ENCODE measurements at places on chromosomes 16 and 17. TPM values are rescaled to one million over a fixed set of nuclear protein-coding genes. Genes with fewer than 3 reads are reported as not detected.

- peak; percentile 25 for DNase-seq
These were observed 152.2 kb upstream of the TBX2 start for GRCh38 chr17:61247439-61247838.

DNA sequence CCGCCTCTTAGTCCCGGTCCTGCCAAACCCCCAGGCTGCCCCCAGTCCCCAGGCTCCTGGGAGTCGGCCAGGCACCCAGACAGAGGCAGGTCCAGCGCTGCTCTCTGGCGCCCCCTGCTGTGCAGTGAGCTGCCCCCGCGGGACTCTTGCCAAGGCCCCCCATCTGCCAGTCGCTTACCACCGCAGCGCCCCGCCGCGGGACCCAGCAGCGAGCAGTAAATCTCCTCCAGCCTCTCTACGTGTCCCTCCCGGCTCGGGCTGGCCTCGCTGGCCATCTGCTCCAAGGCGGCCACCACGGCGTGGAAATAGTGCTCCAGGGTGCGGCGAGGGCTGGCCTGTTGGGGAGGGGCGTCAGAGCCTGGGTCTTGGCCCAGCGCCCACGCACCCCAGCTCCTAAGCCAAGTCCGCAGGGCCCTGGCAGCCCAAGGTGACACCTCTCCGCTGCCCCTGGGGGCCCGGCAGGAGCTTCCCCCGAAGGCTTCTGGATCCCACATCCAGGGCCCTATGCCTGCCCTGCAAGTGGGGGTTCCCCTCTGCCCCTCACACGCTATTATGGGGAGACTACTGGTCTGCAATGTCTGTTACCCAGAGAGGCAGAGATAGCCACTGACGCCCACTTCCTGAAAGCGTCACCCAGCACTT, 33.7 kb upstream of the MFSD6L start:
- no peak for DNase-seq

GRCh38 chr16:17125671-17126070, 345.1 kb downstream of the XYLT1 start:
- DNase-seq = no peak

DNA sequence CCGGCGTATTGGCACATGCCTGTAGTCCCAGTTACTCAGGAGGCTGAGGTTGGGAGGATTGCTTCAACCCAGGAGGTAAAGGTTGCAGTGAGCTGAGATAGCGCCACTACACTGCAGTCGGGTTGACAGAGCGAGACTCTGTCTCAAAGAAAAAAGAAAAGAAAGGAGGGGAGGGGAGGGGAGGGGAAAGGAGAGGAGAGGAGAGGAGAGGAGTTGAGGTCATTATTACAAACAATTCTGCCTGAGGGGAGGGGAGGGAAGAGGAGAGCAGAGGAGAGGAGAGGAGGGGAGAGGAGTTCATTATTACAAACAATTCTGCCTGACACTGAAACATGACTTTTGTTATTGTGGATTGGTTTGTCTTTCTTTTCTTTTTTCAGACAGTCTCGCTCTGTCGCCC, 19.8 kb upstream of the ABCA5 start:
- DNase-seq = no peak

DNA sequence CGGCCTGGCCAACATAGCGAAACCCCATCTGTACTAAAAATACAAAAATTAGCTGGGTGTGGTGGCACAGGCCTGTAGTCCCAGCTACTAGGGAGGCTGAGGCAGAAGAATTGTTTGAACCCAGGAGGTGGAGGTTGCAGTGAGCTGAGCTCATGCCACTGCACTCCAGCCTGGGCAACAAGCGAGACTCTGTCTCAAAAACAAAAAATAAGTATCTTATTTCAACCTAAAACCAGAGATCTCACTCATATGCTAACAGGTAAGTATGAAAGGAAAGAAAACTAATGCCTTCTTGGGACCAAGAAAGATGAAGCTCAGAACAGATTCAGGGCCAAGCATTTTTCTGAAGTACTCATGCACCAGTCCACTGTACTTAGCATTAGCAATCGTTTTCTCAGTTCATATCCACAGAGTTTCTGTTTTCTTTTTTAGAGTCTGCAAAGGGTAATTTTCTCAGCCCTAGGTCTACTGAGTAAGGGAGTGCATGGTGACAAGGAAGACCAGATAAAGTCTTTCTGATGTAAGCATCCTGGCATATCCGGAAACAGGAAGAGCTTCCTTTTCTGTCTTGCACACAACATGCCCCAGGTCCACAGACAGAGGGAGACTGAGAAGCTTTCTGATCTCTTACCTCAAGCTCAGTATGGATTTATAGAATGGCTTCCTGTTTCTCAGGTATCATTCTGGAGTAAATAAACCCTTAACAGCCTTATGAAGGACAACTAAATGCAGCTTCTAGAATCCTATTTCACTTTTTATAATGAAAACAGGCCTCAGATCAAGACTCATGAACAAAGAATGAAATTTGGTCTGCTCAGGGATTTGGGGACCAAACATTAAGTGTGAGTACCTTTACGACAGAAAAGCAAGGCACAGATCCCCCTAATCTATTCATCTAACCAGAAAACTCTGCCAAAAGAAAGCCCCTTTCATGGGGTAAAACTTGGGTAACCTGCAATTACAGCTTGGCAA, 38.7 kb upstream of the FOXJ1 start:
- DNase-seq = no peak

- no peak for DNase-seq
These were observed 107.7 kb downstream of the SEC14L1 start for GRCh38 chr17:77248216-77249114.

GRCh38 chr16:59688006-59688405, 953.9 kb upstream of the GOT2 start:
- no peak for DNase-seq

GRCh38 chr16:65958086-65958485, 408.4 kb upstream of the CDH5 start:
- DNase-seq = no peak

DNA sequence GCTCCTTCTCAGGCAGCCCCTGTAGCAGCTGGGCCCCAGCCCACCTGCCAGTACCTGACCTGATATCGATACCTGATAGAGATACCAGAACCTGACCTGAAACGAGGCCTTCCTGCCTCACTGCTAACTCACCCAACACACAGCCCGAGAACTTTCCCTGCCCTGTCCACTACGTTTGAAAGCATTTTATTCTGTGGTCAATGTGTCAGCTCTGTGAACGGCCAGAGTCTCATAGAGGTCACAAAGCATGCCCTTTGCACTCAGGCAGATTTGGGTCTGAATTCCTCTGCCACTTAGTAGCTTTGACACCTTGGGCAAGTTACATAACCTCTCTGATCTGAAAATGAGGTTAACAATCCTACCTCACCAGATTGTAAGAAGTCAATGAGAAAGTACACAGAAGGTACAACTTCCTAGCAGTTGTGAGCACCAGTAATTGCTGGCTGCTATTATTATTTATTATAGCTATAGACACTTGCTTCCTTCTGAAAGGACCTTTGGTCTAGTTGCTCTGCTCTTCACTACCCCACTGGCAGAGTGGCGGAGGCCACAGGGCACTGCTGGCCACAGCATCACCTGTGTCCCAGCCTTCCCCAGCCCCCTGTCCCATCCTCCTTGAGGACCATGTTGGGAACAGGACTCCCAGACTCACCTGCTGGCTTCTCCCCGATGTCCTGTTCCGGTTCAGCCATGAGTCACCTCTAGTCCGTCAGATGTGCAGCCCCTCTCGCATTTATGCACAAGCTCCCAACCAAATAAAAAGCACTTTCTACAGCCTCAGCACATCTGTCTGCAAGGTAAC, 895 bp downstream of the ANKRD40CL start:
- DNase-seq = no peak

GRCh38 chr16:54454616-54455015, 168.0 kb upstream of the IRX3 start:
- DNase-seq = no peak

GRCh38 chr17:8188263-8188839, 1.6 kb downstream of the BORCS6 start:
- peak; percentile 27 for DNase-seq

GRCh38 chr16:81830845-81831540, 51.9 kb downstream of the PLCG2 start:
- DNase-seq = no peak

DNA sequence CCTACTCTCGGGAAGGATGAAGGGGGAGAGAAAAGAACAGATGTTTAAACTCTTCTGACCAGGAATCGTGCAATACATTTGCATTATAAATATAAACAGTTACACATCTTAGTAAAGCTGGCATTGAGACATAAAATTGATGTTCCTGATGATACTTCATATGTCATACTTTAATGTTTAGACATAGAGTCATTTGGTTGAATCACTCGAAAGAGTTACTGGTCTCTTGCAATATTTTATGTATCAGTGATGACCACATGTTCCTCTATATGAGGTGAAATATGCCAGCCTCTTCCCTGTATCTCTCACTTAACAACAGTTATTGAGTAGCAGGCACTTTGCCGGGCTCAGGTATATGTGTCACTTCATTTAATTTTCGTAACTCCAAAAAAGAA, 49.7 kb upstream of the PMFBP1 start:
- no peak for DNase-seq

DNA sequence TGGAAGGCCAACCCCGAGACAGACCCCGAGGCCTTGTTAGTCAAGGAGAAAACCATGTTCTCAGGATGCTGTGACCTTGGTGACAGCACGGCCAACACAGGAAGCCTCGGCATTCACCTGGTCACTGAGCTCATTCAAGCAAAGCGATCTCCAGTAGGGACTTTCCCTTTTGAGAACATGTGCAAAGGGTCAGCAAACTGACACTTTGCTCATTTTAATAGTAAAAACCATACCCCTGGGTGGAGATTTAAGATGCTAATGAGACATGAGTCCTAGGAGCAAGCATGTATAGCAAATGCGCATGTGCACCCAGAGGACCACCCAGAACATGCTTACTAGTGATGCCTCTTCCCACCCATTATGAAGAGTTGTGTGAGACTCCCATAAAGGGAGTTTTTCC, 5.7 kb upstream of the SULT1A2 start:
- DNase-seq = no peak

GRCh38 chr17:7081341-7082062, 1.5 kb upstream of the CLEC10A start:
- no peak for DNase-seq

GRCh38 chr17:40980596-40980995, 3.5 kb downstream of the KRT40 start:
- no peak for DNase-seq

DNA sequence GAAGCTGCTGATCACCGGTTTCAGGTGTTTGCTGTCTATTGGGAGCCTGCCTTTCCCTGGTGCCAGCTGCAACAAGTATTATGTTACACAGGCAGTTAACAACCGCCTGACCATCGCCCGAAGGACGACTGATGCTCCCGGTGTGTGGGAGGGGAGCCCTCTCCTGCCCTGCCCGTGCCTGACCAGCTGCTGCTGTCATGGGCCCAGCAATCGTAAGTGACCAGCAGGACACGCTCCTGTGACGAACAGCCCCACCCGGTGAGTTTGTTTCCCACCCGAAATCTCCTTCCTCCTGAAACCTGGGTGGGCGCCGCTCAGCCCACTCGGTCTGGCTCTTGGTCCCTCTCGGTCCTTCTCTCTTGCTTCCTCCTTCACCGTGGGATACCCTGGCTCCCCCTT, 17.9 kb upstream of the UBE2I start:
- no peak for DNase-seq

GRCh38 chr17:72376526-72377345, 255.9 kb downstream of the SOX9 start:
- DNase-seq = no peak

DNA sequence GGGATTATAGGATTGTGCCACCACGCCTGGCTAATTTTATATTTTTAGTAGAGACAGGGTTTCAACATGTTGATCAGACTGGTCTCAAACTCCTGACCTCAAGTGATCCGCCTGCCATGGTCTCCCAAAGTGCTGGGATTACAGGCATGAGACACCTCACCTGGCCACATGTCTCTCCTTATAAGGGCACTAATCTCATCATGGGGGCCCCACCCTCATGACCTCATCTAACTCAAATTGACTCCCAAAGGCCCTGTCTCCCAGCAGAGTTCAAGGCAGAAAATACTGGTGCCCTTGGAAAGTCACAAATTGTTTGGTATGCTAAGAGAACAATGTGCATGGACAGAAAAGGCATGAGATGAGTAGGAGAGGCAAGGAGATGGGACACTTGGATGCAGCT, 49.3 kb upstream of the GRIN2A start:
- no peak for DNase-seq

DNA sequence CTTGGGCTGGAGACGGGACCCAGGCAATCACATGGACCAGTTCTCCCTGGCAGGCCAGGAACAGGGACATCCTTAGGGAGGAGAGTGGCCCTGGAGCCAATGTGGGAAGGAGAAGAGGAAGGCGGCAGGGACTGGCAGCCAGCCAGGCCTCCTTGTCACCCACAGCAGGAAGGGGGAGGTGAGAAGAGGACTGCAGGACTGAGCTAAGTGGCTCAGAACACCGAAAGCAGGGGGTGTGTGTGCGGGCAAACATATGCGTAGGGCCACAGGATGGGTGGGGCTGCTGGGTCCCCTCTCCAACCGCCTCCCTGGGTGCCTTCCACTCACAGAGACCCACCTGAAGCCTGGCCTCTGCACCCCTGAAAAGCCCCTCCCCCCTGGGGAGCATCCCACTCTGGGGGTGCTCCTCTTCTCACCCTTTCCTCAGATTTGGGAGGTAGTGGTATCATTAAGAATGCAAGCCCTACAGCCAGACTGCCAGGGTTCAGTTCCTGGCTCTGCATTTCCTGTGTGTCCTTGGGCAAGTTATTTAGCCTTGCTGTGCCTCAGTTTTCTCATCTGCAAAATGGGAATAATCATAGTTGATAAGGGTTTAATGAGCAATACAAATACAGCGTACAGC, 8.1 kb downstream of the PNMT start:
- peak; percentile 70 for DNase-seq

DNA sequence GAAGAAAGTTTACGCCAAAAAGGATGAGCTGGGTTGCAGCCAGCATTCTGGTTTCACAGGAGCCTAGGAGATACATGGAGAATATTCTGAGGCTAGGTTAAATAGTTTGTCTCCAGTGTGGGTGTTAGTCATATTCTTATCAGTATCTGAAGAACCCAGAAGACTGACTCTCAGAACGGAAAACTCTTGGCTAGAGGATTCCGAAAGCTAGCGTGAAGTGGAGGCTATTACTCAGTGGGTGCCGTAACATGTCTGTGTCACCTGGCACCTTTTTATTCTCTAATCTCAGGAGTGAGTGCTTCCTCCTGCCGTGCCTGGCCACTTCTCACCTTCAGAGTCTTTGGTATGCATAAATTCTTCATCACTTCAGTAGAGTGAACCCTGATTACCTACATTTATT, 199.5 kb downstream of the WWOX start:
- DNase-seq = no peak

RRAD gene
- 277 TPM for polyA plus RNA-seq

SOX8 gene
- 0.65 TPM for polyA plus RNA-seq

KRTAP9-8 gene
- not detected for polyA plus RNA-seq

TBC1D3K gene
- polyA plus RNA-seq = not detected

SHPK gene
- 2.9 TPM for polyA plus RNA-seq

GUCY2D gene
- not detected for polyA plus RNA-seq

KRTAP17-1 gene
- not detected for polyA plus RNA-seq

G6PC1 gene
- polyA plus RNA-seq = not detected

PKMYT1 gene
- 1.3 TPM for polyA plus RNA-seq

MPO gene
- 0.11 TPM for polyA plus RNA-seq
